ENCODE measurements at places on chromosomes 2 and 18. TPM values are rescaled to one million over a fixed set of nuclear protein-coding genes. Genes with fewer than 3 reads are reported as not detected.

- DNase-seq, result no peak
Observed at GRCh38 chr2:165958313-165958960, 4.9 kb upstream of the TTC21B start.

EMX1 gene
- total RNA-seq, result not detected

DNA sequence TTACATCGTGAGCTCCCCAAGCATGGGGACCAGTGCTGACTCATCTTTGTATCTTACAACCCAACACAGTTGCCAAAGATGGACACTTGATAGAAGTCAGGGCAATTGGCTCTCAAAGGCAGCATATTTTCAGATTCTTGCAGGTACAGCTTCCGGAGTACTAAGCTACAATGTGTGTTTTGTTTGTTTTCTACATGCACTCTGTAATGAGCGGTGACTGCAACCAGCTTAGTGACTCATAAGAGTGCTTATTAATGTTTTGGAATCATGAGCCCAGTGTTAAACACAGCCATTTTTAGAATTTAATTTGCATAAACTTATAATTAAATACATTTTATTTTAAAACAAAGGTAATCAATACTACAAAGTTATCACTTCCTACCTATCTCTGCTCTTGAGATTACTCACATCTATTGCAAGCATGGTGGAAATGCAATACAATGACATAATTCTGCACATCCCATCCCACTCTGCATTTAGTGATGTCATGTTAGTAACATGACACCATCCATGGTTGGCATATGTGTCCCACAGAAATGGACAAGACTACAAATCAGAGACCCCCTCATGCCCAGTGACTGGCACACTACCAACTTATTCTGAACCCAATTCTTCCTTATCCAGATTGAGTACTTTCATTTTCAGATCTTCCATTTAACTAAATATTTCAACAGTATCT is 399.8 kb upstream of the ST6GAL2 start:
- no peak for DNase-seq

DNA sequence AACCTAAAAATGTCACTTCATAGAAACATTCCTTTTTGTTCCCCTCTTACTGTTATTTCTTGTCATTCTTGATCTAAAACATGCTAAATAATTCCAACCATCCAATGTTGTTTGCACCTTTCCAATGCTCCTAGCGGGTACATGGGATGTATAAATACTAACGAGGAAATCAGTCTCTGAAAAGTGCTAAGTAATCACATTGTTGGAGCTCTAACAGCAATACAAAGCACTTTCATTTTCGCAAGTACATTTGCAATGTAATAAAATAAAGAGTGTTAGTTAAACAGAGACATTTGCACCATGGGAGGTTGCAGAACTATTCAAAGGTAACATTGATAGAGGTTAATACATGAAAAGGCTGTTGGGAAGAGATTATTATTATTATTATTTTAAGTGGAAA is 286.2 kb upstream of the ACVR2A start:
- DNase-seq, result no peak

APOB gene
- not detected for total RNA-seq

DNA sequence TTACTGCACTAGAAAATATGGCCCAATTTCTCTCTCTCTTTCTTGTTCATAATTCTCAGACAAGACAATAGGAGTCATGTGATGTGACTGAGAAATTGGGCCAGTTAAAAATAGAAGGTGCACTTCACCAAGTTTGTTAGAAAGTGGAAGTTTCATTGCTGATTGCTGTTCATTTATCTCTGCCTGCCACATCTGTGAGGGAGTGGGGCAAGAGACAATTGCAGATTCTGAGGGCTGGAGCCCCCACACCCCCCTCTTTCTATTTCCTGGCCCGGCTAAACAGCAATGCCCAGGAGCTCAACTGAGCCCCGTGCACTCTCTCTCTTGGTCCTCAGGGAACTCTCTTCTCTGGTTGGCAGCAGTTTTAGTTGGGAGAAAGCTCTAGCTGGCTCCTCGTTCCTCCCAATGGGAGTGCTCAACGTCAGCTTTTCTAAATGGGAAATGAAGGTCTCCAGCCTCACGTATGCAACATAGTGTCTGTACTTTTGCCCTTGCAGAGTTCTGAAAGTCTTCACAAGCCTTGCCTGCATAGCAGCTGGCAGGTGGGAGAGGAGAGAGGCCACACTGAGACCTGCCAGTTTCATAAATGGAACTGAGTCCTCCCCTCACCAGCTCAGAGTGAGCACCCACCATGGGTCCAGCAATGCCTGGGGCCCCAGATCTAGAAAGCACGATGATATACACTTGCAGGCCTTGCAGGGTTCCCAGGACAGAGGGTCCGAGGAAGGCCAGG is 115.7 kb downstream of the MYCN start:
- DNase-seq, result no peak

DNA sequence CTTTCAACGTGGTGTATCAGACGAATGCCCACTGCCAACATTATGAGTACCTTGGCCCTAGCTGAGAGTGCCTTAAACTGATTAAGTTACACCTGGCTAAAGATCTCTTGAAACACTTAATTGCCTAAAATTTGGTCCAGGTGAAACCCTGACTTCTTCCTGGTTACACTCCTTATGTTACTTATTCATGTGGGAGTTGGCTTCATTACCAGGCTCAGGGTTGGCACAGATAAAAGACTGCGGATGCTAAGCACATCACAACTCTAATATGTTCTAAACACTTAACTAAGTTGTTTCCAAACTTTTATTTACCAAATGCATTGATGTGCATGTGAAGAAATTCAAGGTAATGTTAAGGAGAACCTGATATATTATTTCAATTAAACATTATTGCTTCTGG is 298.9 kb downstream of the TCF4 start:
- DNase-seq, result no peak

DNA sequence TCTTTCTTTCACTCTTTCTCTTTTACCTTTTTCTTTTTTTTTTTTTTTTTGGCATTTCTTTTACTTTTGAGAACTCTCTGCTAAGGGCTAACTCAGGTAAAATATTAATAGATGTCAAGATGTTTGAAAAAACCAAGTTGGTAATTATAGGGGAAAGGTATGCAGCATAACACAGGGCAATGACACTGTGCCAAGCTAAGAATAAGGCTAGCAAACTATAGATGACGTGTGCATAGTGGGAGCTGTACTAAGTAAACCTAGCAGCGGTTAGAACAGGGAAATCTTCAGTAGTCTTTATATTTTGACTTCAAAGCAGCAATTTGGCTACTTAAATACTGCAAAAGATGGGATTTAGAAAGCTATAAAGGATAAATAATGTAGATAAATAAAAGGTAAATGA is 415.4 kb upstream of the RGPD4 start:
- DNase-seq, result no peak

GRCh38 chr2:29865512-29865911 is 55.9 kb downstream of the ALK start:
- DNase-seq, result no peak

- DNase-seq, result no peak
Observed at GRCh38 chr2:54772531-54772930, 49.1 kb downstream of the EML6 start.

- DNase-seq, result peak; percentile 12
Observed at GRCh38 chr2:6865346-6866274, at the start of gene CMPK2. Gene CMPK2 (minus strand): TSS chr2:6865907. CDS start chr2:6865696, 211 bp downstream.

CRYGD gene
- not detected for total RNA-seq

NPHP1 gene
- total RNA-seq, result 10.4 TPM

DNA sequence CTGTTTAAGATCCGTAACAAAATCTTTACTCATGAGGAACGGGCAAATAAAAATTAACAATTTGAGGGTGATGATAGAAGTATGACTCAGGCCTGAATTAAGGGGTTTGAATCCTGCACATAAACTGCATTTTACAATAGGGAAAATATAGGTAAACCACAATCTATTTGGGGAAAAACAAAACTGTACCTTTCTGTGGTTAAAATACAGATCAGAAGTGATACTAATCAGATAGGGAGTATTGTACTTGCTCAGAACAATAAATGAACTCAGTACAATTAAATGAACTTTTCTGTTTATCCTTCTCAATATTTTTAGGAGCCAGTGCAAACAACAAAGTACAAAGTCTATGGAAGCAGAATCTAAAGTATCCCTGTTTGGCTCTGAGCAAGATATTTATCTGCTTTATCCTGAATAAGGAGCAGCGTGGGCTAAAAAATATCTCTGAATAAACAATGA is 287.3 kb downstream of the ZNF385B start:
- no peak for DNase-seq

- no peak for DNase-seq
Observed at GRCh38 chr2:208195531-208195930, 5.7 kb upstream of the C2orf80 start.

- DNase-seq, result no peak
Observed at GRCh38 chr2:129748653-129749052, 230.8 kb upstream of the RAB6C start.

FBXO15 gene
- total RNA-seq, result 0.41 TPM

INSIG2 gene
- total RNA-seq, result 8.1 TPM

TUBA4A gene
- 9.3 TPM for total RNA-seq

AUP1 gene
- total RNA-seq, result 95.4 TPM

- DNase-seq, result no peak
Observed at GRCh38 chr2:172256886-172257285, 154.2 kb upstream of the DLX2 start.

DNA sequence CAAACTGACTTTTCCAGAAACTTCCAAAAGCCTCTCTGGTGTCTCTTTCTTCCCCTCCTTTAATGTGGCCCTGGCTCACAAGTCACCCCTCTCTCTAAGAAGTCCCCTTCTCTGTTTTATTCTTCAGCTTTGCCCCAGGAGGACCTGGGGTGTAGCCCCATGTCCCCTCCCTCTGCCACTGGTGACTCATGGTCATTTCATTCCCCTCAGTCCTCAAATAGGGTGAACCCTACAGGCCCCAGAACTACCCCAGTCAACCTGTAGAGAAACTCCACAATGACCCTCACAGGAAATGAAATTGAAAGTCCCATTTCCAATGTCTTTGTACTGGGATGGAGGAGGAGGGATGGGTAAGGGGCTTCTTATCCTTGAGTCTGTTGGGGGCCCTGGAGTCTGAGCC is 6.2 kb upstream of the SPEG start:
- no peak for DNase-seq

GRCh38 chr2:62736899-62737559 is 31.5 kb downstream of the EHBP1 start:
- DNase-seq, result no peak

DNA sequence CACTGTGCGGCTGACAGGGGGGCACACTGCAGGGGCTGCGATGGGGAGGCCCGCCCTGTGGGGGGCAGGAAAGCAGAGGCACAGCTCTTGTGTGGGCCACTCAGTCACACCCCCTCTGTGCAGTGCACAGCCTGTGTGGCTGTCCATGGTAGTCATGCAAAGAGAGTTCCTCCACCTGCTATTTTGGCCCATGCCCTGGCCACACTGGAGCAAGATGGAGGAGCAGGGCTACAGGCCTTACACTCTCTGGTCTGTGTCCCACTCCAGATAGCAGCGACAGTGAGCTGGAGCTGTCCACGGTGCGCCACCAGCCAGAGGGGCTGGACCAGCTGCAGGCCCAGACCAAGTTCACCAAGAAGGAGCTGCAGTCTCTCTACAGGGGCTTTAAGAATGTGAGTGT is 28.5 kb upstream of the FAHD2A start:
- no peak for DNase-seq

DNA sequence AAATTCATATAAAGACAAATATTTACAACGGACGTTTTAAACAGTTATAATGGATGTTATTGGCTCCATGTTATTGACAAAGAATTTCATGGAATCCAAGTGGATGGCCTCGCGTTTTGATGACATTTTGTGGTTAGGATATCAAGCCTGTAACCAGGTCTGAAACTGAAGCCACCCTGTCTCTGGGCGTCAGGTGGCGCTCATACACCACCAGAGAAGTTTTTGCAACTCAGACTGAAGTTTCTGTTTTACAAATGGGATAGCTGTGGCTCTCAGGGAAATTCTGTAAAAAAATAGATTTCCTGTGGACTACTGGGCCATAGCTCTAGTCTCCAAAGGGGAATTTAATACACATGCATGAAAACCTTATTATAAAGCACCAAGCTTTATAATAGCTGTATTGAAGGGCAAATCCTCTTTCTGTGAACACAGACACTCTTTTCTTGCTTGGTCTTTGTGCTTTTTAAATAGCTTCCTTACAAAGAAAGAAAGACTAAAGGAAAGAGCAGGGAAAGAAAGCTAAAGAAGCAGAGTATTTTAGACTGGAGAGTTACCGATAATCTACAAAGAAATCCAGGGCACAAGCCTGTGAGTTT is 86.7 kb downstream of the C18orf54 start:
- DNase-seq, result peak; percentile 63

GRCh38 chr18:57831597-57832377 is 28.7 kb upstream of the ATP8B1 start:
- DNase-seq, result no peak

- no peak for DNase-seq
Observed at GRCh38 chr2:45684756-45685155, 33.3 kb downstream of the PRKCE start.

FNDC4 gene
- total RNA-seq, result 0.29 TPM

GRCh38 chr18:55384115-55384514 is 203.9 kb downstream of the TCF4 start:
- no peak for DNase-seq

MAP4K3 gene
- total RNA-seq, result 20.1 TPM

- no peak for DNase-seq
Observed at GRCh38 chr2:176149481-176149938, 1.8 kb upstream of the HOXD4 start.

GRCh38 chr2:238994876-238995275 is 147.0 kb downstream of the TWIST2 start:
- DNase-seq, result no peak

- peak; percentile 4 for DNase-seq
Observed at GRCh38 chr2:6791682-6792081, 74.0 kb downstream of the CMPK2 start.

REG3G gene
- total RNA-seq, result not detected

OTX1 gene
- total RNA-seq, result 0.64 TPM

DNA sequence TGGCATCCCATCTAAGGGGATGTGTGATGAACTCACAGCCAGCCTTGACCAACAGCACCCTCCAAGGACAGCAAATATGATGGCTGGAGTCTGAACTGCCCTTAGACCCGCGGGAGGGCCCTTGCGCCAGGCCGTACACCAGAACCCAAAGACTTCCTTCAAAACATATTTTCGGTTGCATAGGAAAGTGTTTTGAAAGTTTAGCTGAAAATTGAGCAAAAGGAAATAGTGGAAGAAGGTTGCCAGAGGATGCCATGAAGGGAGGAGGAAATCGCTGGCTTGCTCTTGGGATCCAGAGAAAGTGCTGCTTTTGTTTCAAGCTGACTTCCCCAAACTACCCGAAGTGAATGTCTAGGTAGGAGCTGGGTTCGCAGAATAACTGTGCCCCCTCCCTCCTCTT is 61.3 kb downstream of the IL1R2 start:
- DNase-seq, result no peak
